ENCODE measurements at places on chromosomes 4 and X.

- DNase-seq: no peak
These were observed 49.6 kb downstream of the TSC22D3 start for GRCh38 chrX:107725761-107726555.

- peak; percentile 55 for DNase-seq
These were observed 34.0 kb upstream of the GYPA start for GRCh38 chr4:144174401-144175067.

- no peak for DNase-seq
These were observed 36.3 kb downstream of the MGARP start for GRCh38 chr4:139243448-139244365.

GRCh38 chr4:86334020-86334750, 25.7 kb downstream of the MAPK10 start:
- DNase-seq: no peak

Measured in CD4-positive, alpha-beta T cell treated with Interleukin-2 at 100 ng/mL for 4 hours (primary cell).